ENCODE measurements at places on chromosomes 5 and 9. TPM values are rescaled to one million over a fixed set of nuclear protein-coding genes. Genes with fewer than 3 reads are reported as not detected.

- no peak for DNase-seq
- H3K4me1 ChIP-seq = peaks cover 1% of the 10 kb centered on the region
- H3K27me3 ChIP-seq = no peaks in the 10 kb centered on the region
- no peak overlapping the region for H3K4me3 ChIP-seq
- no peaks in the 10 kb centered on the region for H3K36me3 ChIP-seq
These were observed 6.3 kb downstream of the TMEM38B start for GRCh38 chr9:105700668-105701067.

DNA sequence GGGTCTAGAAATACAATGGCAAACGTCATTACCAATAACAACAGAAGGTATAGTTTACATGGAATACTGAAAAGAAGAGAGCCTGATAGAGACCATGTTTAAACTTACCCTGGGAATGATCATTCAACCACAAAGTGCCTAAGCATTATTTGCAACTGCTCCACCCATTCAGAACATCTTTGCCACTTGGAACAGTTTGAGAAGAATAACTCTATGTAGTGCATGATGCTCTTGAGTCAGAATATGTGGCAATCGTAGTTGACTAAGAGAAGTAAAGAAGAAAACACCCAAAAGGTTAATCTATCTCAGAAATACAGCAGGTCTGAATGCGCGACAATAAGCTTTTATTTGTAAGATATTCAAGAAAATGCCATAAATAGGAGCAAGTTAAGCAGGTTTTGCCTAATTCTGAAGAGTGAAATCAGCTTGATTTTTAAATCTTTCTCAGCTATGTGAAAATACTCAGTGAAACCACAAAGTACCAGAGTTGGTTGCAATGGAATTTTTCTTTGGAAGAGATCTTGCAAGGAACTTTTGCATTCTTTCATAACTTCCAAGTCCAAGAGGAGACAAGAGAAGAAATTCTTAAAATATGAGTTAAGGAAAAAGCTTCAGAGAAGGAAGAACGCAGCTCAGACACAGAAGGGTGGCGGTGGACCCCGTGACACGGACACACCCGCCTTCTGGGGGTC, 64.3 kb downstream of the HABP4 start:
- DNase-seq = no peak
- H3K4me3 ChIP-seq = no peak overlapping the region
- H3K36me3 ChIP-seq = no peaks in the 10 kb centered on the region
- no peaks in the 10 kb centered on the region for H3K4me1 ChIP-seq

MEGF10 gene
- 2.1 TPM for total RNA-seq

TLX3 gene
- total RNA-seq = not detected

DNA sequence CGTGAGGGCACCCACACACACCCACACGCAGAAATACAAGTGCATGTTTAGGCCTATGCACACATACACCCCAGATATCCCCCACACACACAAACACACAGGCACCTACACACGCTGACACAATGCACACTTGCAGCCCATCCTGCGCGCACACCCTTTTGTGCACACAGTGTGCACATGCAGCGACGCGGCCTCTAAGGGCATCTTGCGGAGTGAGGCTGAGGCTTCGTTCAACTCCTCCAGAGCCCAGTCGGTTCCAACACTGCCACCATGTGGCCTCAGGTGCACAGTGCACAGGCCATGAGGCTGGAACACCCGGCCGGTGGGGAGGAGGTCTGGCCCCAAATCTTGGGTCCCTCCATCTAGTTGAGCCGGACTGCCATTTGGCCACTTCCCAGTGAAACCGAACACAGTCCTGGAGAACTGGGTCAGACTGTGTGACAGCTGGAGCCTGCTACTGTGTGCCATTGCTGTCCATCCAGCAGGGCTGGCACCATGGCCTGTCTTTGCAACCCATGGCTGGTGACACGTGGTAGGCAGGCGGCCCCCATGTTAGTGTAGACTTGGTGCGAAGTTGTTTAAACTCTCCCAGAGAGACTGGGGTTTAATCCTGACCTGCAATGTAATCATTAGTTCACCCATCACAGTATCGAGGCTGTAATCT, 97.7 kb upstream of the MVB12B start:
- peaks cover 6% of the 10 kb centered on the region for H3K4me1 ChIP-seq
- H3K4me3 ChIP-seq = no peak overlapping the region
- H3K27me3 ChIP-seq = no peaks in the 10 kb centered on the region
- H3K27ac ChIP-seq = no peak overlapping the region
